ENCODE measurements at places on chromosomes 2 and 18. TPM values are rescaled to one million over a fixed set of nuclear protein-coding genes. Genes with fewer than 3 reads are reported as not detected.

GBX2 gene
- not detected for total RNA-seq

SOWAHC gene
- 2.5 TPM for total RNA-seq

LNPK gene
- total RNA-seq, result 37.2 TPM

ESPNL gene
- not detected for total RNA-seq

AQP12A gene
- total RNA-seq, result not detected

C2orf42 gene
- total RNA-seq, result 10.3 TPM

ANKRD62 gene
- total RNA-seq, result not detected

DLX2 gene
- not detected for total RNA-seq

MAPK4 gene
- 28.8 TPM for total RNA-seq

MARCO gene
- 7.2 TPM for total RNA-seq

ACKR3 gene
- total RNA-seq, result 25.4 TPM

- peak; percentile 25 for DNase-seq
These were observed 164.5 kb downstream of the RBM43 start for GRCh38 chr2:151097128-151097527.

DNA sequence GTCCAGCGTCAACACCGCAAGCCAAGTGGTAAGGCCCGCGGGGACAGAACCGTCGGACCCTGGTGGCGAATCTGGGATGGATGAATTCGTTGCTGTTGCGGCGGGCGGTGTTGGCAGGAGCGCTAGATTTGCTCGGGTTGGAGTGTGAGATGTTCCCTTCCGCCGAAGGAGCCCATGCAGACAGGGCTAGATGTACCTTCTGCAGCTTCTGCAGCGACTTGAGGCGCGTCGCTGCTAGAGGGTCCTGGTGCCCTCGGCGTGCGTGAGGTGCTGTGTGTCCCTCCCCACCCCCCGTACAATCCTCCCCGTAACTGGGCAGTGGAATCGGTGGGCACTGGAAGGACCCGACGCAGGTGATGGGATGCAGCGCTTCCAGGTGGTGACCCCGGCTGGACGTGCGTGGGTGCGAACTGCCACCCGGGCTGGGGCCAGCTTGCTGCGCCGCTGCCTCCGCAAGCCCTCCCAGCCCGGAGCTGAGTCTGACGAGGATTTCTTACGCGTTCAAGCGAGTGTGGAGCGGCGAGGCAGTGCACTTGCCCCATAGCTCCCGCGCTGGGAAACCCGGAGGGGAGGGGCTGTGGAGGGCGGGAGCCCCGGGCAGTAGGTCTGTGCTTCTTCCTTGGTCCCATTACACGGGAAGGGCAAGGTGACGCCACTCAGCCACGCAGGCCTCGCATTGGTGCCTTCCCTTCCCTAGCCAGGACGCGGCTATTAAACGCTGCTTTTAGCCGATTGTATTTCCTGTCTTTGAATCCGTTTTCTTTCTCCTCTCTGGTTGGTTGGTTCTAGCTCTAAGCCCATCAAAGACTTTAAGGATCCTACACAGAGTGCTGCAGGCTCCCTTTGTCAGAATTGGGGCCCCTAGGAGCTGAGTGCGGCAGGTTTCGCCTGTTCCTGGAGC, 34.2 kb downstream of the CHRNA1 start:
- peak; percentile 41 for DNase-seq

DNA sequence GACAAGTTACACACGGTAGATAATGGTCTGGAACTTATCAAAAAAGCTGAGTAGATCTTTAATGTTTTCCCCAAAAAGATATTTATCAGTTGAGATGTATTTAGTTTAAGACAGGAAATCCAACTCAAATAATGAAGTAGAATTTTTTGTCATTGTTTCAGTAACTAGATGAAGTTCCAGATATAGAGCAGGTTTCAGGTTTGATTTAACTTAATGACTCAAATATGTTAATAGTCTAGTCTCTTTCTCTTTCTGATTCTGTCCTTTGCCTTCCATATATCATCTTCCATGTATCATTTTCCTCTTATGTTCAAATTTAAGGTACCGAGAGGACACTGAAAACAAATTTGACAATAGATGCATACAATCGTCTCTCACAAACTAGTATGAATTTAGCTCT, 23.6 kb upstream of the DOCK10 start:
- DNase-seq, result no peak

GRCh38 chr2:1641523-1641922, 102.8 kb downstream of the PXDN start:
- no peak for DNase-seq

GRCh38 chr2:53114582-53114981, 653.0 kb upstream of the CHAC2 start:
- no peak for DNase-seq

GRCh38 chr2:22134421-22134820, 1010.7 kb downstream of the TDRD15 start:
- no peak for DNase-seq

DNA sequence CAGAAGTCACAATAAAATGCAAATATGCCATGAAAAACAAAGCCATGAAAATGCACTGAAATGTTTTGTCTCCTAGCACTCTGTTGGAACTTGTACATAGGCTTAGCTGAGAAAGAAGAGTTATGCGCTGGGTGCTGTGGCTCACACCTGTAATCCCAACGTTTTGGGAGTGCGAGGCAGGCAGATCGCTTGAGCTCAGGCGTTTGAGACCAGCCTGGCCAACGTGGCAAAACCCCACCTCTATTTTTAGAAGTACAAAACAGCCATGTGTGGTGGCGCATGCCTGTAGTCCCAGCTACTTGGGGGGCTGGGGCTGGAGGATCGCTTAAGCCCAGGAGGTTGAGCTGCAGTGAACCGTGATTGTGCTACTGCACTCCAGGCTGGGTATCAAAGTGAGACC, 39.9 kb downstream of the IRS1 start:
- DNase-seq, result peak; percentile 32

DNA sequence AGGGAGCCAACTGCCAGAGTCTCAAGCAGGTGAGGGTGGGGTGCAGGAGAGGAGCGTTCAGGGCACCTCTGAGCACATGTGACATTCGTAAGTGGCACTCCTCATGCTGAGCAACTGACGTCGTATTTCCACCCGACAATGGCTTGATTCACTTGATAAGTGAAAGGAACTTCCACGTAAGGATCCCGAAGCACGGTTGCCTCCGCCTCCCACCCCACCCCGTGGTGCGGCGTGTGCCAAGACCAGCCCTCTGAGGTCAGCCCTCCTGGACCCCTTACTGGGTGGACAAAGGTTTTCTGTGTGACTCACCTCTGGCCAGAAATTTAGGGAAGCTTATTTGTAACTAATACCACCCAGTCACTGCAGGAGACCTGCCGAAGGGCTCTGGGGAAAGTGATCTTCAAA, 59.9 kb downstream of the AGAP1 start:
- DNase-seq, result no peak

- no peak for DNase-seq
These were observed 138.2 kb downstream of the TMEM131 start for GRCh38 chr2:97857553-97857952.

DNA sequence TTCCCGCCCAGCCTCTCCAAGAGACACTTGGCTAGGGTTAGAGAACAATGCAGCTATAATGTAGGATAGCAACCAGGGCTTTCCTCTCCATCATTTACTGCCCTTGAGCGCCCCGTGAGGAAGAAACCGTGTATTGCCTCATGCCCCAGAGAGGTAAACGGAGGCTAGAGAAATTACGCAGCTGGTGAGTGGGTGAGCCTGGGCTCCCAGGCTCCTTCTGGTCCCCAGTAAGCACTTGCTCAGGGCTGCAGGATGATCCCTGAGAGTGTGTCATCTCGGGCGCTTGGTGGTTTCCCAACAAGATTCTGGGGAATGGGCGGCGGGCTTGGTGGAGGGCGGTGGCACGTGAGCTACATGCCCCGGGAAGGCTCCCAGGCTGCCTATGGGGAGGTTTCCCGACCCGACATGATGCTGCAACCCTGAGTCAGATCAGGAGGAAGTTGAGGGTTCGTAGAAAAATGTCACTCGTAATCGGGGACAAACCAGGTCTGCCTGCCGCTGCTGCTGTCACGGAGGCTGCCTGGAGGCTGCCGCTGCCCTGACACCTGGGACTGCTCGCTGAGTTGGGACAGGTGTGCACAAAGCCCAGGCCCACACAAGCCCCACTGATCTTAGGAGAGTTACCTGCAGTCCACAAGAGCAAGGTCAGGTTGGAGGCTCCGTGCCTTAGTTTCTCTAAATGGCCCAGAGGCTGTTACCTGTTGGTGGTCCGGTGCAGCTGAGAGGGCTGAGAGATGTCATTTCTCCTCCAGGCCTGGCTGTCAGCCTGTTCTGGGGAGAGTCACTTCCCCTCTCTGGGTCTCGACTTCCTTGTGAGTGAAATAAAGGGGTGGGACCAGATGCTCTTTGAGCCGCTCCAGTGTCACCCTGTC, at the start of gene GPR55:
Gene GPR55 (minus strand): TSS at position 773 of the 872 bp plus-strand sequence. CDS start 14,280 bp downstream, outside the sequence.
- DNase-seq, result no peak

GRCh38 chr2:123928358-123928757, 96.7 kb upstream of the CNTNAP5 start:
- DNase-seq, result no peak

DNA sequence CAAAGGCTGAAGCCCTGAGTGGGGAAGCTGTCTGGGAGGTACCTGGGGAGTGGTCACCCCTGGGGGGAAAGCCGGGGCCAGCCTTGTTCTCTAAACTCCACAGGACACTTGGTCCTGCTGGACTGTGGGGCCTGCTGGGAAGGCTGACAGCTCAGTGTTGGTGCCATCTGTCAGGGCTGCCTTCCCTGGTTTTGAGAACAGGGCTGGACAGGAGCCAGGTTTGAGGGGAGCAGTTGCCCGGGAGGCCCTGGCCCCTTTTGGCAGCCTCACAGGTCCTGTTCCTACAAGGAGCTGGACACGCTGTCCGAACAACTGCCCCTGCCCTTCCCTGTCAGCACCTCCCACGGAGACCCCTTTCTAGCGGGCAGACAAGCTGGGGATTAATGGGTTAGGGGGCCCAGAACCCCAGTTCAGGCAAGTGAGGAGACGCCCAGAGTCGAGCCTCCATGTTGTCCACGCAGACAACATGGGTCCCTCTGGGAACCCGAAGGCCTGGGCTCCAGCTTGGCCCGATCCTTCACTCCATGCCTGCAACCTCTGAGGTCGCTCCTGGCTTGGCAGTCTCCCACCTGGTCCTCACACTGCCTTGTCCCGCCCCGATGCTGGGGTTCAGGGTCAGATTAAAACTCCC, 40.8 kb downstream of the ATOH8 start:
- DNase-seq, result peak; percentile 51

- no peak for DNase-seq
These were observed 11.1 kb downstream of the CYBRD1 start for GRCh38 chr2:171533331-171533730.

GRCh38 chr2:108637304-108637669, 82.0 kb upstream of the RANBP2 start:
- DNase-seq, result peak; percentile 58

- no peak for DNase-seq
These were observed 38.2 kb downstream of the CRIM1 start for GRCh38 chr2:36393738-36394256.

DNA sequence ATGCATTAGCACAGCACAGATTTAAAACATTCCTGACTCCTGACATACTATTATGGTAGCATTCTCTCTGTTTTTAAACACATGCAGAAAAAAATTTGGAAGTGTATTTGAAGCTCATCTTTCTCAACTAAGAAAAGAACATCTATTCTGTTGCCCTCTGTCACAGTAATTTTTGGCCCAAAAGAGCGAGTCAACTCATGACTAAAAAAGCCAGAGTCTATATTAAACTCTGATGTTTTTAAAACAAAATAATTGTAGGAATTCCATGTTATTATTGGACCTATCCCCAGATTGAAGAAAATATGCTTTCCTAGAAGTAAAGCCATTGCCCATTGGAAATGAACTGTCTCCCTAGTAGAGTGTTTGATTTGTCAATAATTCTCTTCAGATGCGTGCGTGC, 96.7 kb downstream of the CRIM1 start:
- no peak for DNase-seq

DNA sequence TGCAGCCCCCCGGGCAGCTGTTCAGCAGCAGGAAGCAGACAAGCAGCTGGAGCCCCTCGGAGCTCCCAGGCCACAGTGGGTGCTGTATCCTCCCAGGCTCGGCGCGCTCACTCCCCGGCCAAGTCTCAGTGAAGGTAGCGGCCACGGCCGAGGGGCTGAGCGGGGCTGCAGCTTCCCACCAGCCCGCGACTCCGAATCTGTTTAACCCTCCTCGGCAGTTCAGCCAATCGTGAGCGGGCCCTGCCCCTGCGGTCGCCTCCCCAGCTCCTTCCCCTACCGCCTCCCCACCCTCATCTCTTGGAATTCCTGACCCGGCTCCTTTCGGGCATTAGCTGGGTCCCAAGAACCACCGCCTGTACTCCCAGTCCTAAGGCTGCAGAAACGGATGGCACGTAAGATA, at the start of gene RESP18:
Gene RESP18 (minus strand): TSS at position 203 of the 400 bp plus-strand sequence.
- DNase-seq, result no peak

GRCh38 chr2:28710545-28710944, 41.1 kb upstream of the PPP1CB start:
- DNase-seq, result no peak

DNA sequence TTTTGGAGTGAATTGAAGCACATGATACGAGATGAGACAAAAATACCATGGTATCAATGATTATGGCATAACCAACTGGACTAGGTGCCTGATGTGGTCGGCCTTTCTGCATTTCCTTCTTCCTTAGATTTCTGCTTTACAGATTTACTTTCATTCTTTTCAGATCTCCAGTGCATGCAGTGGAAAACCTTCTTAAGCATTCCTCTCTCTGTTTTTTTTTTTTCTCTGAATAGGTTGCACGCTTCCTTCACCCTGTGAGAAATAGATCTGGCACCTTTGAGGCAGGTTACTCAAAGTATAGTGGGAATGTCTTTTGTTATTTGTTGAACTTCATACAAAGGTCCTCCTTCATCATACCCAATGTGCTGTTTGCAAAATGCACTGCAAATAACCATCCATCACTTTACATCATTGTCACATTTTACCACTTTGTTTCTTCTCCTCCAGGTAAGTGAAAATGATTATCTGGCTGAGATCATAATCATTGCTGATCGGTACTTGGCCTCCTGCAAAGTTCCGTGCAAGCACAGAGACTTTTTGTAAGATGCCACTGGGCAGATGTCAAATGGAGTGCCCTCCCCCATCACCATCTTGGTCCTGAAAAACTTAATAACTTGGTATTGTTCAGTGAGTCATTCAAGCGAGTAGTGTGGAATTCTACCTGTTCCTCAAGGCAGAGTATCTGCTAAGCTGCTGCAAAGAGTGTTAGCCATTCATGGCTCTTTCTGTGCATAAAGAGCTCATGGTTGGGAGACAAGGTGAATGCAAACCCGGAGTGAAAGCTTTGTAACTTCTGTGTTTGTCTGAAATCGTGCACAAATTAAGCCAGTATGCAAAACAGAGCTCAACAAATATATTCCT, 30.0 kb upstream of the KLHL14 start:
- DNase-seq, result no peak

DNA sequence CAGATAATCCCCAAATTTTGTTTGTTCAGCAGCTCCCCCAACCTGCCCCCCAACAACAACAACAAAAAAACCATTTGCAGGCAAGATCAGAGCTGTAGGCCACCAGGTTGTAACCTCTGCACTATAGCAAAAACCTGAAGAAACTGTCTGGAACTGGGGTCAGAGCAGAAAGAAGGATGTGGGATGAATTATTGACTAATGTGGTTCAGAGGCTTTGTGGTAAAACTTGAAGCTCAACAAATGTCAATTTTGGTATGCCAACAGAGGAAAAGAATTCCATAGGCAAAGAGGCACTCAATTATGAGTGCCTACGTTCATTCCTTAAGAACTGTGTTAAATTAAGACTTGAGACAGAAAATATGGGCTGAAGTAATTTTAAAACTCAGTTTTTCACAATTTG, 255.1 kb downstream of the STK39 start:
- DNase-seq, result no peak

Measured in left ventricle myocardium superior (tissue), 1 donor.